ENCODE measurements at places on chromosomes 12 and 14.

GRCh38 chr12:22463306-22463705 is 81.0 kb downstream of the C2CD5 start:
- DNase-seq = no peak

DNA sequence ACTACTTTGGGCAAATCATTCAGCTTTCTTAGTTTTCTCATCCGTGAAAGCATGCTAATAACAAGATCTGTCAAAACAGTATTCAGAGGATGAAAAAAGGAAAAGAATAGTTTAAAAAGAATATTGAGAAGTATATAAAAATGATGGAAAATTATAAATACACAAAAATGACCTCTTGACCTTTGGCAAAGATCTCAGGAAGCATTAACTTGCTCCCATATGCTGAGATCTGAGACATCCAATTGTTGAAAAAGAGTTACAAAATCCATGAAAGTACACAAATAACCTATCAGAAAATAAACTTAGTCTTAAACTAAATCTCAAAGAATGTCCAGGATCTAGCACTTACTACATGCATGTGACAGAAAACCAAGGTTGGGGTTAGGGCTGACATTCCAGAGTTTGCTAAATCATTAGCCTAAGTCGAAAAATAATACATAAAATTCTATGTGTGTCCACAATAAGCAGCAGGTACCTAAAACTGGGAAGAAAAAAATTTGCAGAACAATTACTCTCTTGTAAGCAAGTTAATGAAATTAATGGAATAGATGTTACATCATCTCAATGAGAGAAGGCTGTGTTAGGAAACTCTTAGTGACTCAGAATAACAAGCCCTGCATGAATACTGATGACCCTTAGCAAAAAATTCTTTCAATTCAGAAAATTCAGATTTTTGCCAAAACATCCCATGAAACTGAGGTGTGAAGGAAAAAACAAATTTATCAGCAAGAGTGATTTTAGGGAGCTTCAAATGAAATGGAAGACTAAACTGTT is 3.4 kb downstream of the PAH start:
- DNase-seq = no peak

- DNase-seq = no peak
Measured at GRCh38 chr12:96044017-96044942, 8.9 kb upstream of the LTA4H start.

GRCh38 chr14:81122326-81122725 is 98.4 kb downstream of the GTF2A1 start:
- DNase-seq = no peak

- no peak for DNase-seq
Measured at GRCh38 chr12:130351326-130351725, 13.6 kb downstream of the PIWIL1 start.

All from NCI-H2029 treated with DMSO at 0.1 percent for 48 hours (cell line).